ENCODE measurements at places on chromosomes 4 and X.

- no peak for DNase-seq
Measured at GRCh38 chr4:125008676-125009075, 296.1 kb upstream of the ANKRD50 start.

GRCh38 chrX:109629310-109629709, 4.3 kb upstream of the KCNE5 start:
- DNase-seq = no peak

DNA sequence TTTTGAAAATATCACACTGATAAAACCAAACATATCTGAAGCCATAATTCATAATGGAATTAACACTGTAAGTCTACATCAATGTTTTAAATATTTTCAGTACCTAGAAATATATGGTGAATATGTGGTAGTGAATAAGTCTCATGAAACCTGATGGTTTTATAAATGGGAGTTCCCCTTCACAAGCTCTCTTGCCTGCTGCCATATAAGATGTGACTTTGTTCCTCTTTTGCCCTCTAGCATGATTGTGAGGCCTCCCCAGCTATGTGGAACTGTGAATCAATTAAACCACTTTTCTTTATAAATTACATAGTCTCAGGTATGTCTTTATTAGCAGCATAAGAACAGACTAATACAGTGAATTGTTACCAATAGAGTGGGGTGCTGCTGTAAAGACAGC, 536.8 kb upstream of the GALNT7 start:
- no peak for DNase-seq

GRCh38 chr4:15066140-15066539, 63.9 kb downstream of the CPEB2 start:
- no peak for DNase-seq

DNA sequence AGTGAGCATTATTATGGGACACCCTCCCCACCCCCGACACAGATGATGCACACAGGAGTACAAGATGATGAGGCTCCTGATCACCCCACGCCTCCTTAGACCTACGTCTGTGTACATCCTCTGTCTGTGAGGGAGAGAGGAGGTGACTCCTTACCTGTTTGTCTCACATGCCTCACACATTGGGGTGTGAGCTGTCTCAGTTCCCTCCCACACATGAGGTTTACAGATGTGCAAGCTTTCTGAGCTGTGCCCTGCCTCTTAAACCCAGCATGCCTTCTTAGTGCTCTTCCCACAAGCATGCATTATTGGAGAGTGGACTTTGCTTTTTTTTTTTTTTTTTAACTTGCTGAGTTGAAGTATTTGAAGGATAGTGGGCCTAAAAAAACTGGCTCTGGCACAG, 76.7 kb downstream of the CLCN5 start:
- DNase-seq = no peak
